Activated naive CD8-positive, alpha-beta T cell treated with anti-CD3 and anti-CD28 coated beads for 36 hours (primary cell): ENCODE measurements at places on chromosomes 4 and X.
A peak's percentile ranks its signal among the peaks of the same experiment; 100 is the strongest.

DNA sequence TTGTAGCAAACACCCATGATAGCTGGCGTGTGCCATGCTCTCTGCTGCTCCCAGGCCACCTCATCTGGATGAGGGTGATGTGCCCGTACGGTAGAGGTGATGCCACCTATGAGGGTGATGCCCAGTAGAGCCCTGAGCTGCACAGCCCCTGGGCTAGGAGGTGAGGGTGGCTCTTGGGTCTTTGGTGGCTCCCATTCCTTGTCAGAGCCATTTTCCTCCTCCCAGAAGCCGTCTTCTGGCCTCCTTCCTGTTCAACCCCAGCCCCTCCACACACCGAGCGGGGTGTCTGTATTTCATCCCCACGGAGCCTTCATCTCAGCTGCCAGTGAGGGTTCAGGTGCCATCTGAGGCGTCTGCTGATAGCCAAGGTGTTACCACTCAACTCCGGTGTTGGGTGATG lies 12.0 kb upstream of the TNIP2 start:
- no peak for DNase-seq

GRCh38 chr4:132605551-132605950 lies 543.5 kb upstream of the PCDH10 start:
- no peak for DNase-seq

DNA sequence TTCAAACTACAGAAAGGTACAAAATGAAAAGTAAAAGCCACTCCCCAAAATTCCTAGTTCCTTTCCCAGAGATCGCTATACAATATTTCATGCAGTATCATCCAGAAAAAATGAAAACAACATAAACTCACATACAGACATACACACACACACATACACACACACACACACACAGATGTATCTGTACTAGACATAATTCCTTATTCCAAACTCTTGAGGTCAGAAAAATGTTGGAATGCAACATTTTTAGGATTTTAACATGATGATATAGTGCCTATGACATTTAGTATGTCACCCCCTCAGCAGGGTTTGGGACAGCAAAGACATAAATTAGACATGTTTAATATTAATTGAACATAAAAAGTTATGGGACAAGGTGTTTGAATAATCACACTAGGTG lies 73.4 kb upstream of the LHFPL1 start:
- DNase-seq: no peak

DNA sequence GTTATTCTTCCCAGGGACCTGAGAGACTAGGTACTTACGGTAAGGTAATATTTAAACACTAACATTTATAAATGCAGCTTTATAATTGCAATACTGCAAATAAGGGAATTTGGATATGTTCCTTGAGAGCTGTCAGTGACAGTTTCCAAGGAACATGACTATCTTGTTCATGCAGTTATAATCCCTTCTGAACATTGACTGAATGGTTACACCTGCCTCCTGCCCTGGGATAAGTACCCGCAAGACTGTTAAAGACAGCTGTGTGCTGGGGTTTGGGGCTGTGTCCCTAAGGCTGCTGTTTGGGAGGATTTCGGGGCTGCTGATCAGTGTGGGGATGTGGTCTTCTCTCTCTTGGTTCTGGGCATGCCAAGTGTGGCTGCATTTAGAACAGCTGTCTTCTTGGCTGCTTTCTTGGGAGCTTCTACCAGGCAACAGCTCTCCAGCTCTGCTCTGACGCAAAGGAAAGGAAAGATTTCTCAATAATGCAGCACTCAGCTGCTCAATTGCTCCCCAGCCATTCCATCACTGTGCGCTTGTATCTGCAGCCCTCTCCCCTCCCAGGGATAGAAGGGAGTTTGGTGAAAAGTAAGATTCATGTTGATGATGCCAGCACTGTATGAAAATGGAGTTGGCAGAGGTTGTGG lies 298.8 kb upstream of the TAPT1 start:
- no peak for DNase-seq

DNA sequence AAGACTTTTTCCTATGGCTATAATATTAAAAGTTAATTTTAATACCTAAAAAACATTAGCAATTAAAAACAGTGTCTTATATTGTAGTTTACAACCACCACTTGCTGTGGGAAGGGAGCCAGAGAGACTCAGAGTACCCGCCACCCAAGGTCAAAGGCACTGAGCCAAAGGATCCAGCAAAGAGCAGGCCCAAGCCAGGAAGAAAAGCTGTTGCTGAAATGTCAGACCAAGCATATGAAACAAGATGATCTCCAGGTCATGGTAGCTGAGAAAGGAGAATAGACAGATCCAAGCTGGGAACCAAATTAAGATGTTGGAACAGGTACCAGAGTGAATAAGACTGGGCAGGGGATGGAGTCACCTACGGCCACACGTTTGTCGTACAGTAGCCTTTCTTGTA lies 18.8 kb upstream of the ATOH1 start:
- DNase-seq: no peak

DNA sequence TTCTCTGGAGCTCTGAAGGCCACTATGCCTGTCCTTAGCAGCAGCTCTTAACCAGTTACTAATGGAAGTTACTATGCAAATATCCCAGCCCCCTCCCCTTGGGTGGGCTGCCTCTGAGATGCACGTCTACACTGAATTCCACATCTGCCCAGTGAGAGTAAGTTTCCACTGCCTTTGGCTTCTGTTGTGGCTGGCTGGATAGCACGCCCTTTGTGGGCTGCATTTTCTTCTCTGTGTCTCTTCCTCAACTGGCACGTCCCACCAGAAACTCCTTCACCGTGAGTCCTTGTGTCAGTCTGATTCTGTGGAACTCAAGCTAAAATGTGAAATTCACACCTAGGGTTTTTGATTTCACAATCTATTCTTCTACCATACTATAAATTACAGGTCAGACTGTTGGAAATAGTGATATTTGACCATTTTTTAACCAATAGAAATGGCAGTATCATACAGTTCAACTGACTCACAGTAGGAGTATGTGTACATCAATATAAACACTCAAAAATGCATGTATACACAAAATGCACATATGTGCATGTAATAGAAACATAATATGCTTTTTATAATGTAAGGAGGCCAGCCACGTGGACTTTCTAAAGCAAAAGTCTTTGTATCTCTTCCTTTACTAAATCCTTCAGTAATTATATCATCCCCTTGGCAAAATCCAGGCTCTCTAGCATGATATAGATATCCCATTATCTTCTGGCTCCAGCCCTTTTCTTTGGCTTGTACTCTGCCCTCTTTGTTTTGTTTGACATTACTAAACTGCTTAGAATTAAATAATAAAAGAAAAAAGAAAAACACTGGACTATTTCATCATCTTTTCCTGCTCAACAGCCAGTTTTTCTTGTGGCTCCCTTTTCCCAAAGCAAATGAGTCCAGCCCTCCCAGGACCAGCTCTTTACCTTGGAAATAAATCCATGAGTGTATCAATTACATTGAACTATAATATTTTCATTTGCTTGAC lies 33.2 kb upstream of the LDB2 start:
- no peak for DNase-seq

DNA sequence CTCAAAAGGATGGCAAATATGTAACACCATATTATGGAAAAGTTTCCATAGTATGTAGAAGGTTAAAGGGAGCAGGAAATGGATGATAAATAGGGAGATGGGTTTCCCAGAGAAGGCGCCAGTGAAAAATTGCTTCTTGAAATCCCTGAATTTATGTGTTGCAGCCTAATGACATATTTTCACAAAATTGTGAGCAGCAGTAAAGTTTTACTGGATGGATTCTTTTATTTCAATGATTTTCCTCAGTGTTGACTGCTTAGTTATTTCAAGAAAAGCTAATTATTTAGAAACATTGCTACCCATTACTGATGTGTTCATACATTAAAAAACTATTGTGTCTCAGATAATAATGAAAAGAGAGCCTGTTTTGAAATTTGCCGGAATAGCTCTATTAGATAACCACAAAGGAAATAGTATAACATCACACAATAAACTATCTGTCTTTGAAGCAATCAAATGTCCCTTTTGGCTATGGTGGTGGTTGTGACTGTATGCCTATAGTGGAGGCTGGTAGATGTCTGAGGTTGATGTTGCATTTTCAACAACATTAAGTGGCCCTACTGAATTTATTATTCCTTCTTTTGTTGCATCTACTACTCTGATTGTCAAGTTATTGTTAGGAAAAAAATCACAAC lies 169.9 kb upstream of the HAND2 start:
- no peak for DNase-seq

DNA sequence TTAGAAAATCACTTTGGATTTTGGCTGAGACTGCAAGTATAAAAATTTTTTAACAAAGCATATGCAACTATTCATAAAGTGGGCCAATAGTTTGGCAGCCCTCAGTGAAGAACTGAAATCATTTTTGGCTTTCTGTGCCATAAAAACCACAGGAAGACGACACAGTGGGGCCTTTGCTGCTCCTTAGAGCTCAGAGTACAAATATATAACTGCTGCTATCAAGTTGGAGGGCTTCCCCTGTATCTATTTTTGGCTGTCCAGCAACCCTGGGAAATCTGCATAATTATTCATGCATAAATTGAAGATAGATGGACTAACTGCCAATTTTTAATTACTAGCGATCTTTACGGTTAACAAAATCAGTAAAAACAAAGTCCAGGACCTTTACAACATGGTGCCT lies 51.5 kb upstream of the FTHL17 start:
- no peak for DNase-seq

- no peak for DNase-seq
Measured at GRCh38 chrX:3697701-3698279, 15.7 kb downstream of the PRKX start.

GRCh38 chr4:38015886-38016515 lies 55.8 kb downstream of the PTTG2 start:
- no peak for DNase-seq

DNA sequence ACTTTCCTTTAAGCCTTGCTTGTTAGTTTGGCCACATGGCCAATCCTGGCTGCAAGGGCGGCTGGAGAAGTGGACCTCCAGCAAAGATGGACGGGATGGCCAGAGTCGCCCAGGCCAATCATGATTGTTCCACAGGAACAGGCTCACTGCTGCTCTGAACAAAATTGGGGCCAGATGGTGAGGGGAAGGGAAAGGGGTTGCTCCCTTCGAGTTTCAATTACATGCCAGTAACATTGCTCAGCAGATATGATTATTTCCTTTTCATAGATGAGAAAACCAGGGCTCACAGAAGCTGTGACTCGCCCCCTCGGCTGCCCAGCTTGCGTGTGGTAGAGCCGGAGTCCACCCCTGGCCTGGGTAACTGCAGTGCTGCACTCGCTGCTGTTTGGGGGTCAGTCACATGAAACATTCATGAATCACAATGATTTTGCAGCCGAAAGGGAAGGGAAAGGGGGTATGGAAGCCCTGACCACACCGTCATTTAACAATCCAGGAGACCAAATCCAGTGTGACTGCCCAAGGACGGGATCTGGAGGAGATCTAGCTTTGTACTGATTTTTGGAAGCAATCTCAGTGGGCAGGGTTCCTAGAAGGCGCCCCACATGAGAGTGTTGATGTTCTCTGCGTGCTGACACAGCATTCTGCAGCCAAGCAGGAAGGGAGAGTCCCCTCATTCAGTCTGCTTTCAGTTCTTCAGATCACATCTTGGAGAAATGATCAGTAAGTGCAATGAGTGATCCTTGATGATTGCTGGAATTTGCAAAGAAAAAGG lies 77.3 kb upstream of the MSX1 start:
- no peak for DNase-seq

DNA sequence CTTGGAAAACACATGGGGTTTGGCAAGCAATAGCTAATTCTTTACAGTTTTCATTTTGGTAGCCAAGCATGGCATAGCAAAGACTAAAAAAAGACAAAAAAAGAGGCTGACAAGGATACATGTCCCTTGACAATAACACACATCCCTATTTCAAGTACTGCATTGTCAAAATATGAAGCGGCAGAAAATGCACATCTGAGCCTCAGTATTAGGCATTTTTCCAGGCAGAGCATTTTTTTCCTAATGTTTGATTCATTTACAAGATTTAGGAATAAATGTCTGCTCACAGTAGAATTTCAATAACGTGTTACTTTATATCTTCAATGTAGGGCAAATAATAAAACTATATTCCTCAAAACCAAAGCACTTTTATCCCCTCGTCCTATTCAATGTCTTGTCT lies 216.3 kb upstream of the PCDH18 start:
- DNase-seq: no peak

DNA sequence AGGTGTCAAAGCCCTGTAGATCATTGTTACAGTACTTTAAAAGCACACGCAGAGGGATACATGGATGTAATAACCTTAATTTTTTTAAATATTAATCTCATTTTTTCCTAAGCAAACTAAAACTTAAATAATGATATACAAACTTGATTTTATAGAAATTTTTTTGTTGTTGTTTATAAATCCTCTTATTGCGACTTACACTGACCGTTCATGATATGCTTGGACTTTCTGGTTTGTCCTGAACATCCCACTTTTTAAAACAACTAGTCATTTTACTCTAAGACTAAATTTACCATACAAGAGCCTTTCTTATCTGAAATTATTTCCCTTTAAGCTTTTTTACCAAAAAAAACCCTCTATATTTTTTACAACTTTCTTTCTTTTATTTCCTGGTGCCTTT lies 2106.0 kb downstream of the PCDH7 start:
- no peak for DNase-seq

GRCh38 chrX:48022738-48023137 lies 15.9 kb downstream of the SPACA5 start:
- no peak for DNase-seq

DNA sequence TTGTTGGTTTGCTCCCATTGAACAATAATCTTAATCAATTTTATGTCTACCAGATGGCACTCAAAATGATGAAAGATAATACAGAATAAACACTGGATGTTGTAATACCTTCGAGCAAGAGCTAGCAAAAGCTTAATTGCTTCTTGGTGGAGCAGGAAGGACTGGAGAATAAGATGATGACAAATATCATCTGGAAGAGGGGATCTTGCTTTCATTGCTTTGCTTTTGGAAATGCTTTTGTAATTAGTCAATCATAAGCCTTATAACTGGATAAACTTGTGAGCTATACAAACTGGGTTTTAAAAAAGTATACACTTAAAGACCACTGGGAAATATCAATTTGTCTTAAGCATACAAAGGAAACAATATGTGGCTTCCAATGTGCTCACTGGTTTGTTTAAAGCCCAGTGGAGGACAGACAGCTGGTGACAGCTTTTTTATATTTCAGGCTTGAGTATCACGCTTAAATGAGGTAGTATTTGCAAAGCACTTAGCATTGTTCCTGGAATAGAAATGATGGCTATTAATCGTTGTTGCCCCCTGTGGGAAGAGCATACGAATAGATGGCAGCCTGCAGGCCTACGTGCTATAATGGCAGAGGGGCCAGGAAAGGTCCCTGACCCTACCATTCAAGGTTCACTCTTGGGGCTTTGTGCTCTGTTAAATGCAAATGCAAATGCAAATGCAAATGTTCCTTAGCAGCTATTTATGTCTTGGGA lies 61.2 kb downstream of the TMEM150C start:
- no peak for DNase-seq

GRCh38 chr4:153257151-153257620 lies 52.9 kb downstream of the TRIM2 start:
- peak; percentile 30 for DNase-seq

GRCh38 chr4:8771258-8771590 lies 100.4 kb downstream of the HMX1 start:
- DNase-seq: no peak
